ENCODE measurements at places on chromosomes 11 and 22.

DNA sequence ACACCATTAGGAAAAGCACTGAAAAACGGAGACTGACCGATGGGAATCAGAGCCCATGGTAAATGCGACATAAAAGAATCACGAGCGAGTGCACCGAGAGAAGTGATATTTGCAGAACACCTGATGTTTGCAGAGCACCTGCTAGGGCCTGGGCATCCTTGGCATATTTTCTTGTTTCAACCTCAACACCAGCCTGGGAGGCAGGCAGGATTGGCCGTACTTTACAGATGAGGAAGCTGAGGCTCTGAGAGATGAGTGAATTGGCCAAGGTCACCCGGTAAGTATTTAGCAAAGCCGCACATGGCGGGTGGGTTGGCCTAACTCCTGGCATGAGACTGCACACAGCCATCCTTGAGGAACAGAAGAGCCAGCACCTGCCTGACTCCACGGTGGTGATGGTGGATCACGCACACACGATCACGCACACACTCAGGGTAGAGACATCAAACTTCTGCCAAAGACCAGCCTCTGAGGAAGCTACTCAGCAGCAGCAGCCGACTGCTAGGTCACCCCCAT is 21.6 kb upstream of the CHADL start:
- no peak for DNase-seq

GRCh38 chr22:45430871-45431270 is 17.4 kb downstream of the RIBC2 start:
- DNase-seq: no peak

DNA sequence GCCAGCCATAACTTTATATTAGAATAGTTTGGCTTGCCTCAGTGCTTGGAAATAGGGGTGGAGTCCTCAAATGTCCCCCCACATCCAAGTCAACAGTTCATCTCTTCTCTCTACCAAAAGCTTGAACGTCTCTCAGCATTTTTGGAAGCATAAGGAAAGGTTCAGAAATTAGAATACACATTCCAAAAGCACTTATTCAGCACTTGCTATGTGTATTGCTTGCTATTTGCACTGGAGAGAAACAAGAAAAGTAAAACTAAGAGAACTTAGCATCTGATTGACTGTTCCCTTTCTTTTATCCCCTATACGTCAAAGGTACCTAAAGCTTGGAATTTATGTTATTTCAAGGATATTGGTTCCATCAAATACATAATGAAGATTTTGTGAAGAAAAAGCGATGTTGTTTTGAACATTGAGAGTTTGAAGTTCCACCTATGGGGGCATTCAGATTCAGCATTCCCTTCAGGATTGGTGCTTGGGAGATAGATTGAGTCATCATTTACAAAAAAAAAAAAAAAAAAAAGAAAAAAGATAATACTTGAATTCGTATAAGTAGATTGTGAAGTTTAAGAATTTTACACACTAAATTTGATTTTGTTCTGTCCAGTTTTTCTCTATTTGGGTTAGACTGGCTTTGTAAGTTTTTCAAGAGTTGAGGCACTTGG is 1.3 kb downstream of the TBRG1 start:
- no peak for DNase-seq

GRCh38 chr11:17473071-17473744 is 3.4 kb downstream of the ABCC8 start:
- peak; percentile 62 for DNase-seq

GRCh38 chr11:111354601-111354891 is 24.5 kb downstream of the POU2AF1 start:
- no peak for DNase-seq
